Hematopoietic multipotent progenitor cell treated with erythropoietin and hydrocortisone succinate and interleukin-3 and kit ligand, for 8 days (in vitro differentiated cells): ENCODE measurements at places on chromosomes 1 and 21.

DNA sequence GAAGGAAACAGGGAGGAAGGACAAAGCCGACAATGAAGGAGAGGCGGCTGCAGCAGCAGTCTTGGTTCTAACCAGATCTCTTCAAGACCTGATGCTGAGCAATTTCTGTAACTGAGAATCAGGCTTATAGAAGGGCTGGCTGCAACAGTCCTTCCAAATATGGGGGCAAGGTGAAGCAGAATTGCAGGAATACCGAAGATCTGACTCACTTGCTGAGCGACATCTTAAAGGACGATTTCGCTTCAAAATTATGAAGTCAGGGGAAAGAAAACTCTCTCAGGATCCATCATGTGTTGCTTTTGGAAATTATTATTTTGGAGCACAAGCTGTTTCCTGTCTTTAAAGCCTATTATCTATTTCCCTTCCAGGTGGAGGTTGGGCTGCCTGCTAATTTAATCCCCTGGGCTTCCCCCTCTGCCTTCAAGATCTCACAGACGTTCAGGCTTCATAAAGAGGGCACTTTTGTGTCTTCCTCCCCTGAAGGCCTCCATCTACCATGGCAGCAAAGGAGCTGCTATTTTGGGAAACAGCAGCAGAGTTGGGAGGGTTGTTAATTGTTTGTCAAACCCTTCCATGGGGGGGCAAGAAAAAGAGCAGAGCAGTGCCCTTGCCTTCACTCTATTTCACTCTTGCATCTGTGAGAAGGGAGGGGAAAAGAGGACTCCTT is 10.8 kb upstream of the IER5 start:
- no peak for DNase-seq

DNA sequence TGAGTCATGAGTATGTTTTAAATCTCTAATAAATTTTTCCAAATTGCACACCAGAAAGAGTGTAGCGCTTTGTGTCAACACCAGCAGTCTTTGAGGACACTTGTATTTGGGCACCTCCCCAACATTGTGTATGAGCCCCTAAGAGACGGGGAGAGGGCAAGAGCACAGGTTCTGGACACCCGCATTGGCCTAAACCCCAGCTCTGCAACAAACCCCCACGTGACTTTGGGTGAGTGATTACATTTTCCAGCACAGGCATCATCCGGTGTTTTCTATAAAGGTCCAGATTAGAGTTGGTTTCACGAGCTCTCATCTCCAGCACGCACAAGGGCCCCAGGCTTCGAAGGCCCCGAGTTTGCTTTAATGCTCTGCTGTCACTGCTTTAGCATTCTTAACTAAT is 66.3 kb upstream of the SLC45A1 start:
- no peak for DNase-seq

DNA sequence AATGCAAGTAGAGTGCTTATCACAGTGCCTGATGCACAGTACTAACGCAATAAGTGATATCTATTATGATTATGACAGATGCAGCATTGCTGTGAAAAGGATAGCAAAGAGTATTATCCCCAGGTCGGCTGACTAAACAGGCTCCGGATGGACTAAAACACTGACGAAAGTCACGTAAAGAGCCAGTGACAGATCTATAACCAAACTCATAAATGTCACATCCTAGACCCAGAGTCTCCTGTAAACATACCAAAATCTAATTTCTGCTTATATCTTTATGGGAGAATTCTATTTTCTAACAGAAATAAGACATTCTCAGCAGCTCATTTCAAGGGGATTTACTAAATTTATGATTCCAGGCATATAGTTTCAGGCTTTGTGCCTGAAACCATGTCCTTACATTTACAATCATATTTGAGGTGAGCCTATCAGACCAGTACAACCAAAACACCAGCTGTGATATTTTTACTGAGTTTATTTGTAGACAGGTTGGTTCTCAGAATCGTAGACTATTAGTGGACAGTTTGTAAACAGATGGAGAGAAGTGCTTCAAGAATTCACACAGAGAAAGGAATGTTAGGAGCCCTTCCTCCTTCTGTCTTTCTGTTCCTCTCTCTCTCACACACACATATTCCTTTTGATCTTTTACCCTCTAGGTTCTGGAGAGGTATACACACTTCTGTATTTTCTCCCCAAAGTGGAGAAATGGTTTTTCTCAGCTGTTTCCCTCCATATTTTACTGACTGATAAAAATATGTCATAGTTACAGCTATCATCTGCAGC is 52.4 kb upstream of the WDR26 start:
- no peak for DNase-seq

DNA sequence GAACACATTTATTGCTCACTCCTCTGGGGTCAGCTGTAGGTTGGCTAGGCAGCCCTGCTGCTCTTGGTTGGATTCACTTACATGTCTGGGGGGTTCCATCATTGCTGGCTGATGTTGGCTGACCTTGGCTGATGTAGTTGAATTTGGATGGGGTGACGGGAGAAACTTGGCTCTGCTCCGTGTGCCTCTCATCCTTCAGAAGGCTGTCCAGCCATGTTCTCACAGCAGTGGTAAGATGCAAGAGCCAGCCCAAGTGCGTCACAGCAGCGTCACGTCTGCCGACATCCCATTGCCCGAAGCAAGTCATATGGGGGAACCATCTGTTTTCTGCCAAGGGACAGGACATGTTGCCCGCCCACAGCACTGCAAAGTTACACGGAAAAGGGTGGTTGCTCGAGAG is 613.5 kb downstream of the MATN1 start:
- no peak for DNase-seq

- DNase-seq = no peak
Measured at GRCh38 chr1:67769633-67770256, 63.5 kb downstream of the GNG12 start.

- DNase-seq = peak; percentile 23
Measured at GRCh38 chr1:31152181-31152795, 86.8 kb upstream of the PUM1 start.

GRCh38 chr1:7519181-7519860 is 251.8 kb upstream of the VAMP3 start:
- no peak for DNase-seq

- peak; percentile 51 for DNase-seq
Measured at GRCh38 chr1:180248731-180249681, 18.9 kb downstream of the LHX4 start.

DNA sequence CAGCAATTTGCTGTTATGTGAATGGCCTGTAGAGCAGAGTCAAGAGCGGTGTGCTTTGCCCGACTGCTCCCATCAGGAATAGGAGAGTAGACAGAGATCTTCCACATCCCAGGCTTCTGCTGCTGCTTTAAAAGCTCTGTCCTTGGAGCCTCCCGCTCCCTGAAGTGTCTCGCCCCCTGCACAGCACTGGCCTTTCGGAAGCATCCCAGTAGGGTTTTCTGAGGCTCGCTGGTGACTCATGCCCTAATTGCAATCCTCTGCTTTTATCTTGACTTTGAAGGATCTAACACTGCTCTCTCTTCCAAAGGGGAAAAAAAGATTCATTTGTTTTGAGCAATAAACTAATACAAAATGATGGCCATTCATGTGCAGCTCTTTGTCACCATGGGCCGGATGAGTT is 13.3 kb upstream of the CD101 start:
- DNase-seq = no peak

GRCh38 chr1:180586671-180587155 is 27.9 kb downstream of the OVAAL start:
- DNase-seq = no peak

GRCh38 chr1:200960948-200961340 is 62.6 kb downstream of the KIF21B start:
- DNase-seq = no peak

- DNase-seq = no peak
Measured at GRCh38 chr1:35622510-35623178, 18.7 kb downstream of the PSMB2 start.

GRCh38 chr1:207578796-207579435 is 66.0 kb upstream of the CR1L start:
- peak; percentile 2 for DNase-seq

- DNase-seq = no peak
Measured at GRCh38 chr1:60463146-60463545, 389.6 kb upstream of the C1orf87 start.

GRCh38 chr1:16352842-16353535 is 709 bp upstream of the FBXO42 start:
- peak; percentile 47 for DNase-seq

DNA sequence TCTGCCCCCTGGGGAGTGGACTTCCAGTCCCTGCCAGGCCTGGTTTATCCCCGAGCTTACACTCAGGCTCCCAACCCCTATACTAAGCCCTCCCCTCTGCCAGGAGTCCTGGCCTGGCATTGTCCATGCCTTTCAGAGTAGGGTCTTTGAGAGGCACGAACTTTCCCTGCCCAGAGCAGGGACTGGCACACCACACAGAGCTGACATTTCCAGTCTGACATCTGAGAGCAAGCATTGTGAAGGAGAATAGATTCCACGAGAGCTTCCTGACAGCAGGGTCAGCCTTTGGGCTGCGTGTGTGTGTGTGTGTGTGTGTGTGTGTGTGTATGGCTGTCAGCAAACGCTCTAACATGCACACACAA is 59.5 kb upstream of the LAPTM5 start:
- DNase-seq = no peak
